CD4-positive, alpha-beta T cell (primary cell): ENCODE measurements at places on chromosomes 4 and X.

DNA sequence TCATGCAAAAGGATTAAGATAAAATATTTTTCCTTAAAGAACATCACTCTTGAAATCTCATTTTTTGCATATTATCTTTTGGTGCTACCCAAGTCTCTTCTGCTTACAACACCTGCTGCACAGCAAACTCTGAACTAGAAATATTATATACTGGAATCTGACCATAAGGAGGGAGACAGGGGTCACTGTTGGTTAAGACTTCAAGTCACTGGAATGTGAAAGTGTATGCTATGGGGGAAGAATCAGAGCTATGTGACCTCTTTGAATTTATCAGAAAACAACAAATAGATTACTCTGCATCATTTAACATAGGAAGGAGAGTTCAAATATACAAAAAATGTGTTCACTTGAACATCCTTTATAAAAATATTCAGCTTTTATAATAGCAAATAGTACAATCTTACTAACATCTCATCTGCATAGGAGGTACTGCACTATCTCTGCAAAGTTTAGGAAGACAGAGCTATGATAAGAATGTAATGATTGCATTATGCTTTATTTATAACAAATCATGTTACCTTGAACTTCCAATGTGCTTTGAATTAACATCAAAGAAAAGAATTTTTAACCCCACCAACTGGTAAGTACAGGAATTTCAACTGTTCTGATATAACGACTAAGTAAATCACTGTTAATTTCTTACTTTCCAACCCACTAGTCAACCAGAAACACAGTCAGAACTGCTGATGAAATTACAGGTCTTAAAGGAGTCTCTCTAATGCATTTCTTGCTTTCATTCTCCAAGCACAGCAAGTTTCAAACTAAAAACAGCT is 69.8 kb downstream of the ZNF827 start:
- DNase-seq, result no peak

- DNase-seq, result no peak
These were observed 12.6 kb downstream of the ANKRD17 start for GRCh38 chr4:73245955-73246354.

DNA sequence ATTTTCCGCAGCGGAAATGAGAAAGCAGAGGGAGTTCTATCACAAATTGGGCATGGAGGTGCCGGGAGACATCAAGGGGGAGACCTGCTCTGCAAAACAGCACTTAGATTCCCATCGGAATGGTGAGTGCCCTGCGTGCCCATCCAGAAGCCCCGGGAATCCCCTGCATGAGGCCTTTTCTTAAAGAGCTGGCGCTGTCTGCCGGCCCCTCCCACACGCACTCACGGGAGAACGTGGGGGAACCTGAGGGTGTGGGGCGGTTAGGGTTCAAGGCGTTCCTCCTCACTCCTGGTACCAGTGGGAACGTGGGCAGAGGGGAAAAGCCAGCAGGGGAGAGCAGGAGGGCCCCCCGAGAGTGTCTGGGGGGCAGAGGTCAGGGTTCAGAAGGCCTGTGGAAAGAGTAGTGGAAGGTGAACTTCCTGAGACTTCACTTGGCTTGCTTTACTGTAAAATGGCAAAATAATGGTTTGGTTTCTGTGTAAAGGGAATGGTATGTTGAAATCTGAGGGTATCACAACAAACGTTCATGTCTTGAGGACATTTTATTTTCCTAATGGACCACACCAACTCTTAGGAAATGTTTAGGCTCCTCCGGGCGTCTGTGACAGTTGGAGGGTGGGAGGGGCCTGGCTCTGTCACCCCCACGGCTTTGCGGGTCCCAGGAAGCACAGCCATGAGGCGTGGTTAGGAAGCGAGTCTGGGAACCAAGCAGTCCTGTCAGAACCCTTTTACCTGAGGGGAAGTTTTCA is 38.0 kb downstream of the PCGF3 start:
- DNase-seq, result no peak

DNA sequence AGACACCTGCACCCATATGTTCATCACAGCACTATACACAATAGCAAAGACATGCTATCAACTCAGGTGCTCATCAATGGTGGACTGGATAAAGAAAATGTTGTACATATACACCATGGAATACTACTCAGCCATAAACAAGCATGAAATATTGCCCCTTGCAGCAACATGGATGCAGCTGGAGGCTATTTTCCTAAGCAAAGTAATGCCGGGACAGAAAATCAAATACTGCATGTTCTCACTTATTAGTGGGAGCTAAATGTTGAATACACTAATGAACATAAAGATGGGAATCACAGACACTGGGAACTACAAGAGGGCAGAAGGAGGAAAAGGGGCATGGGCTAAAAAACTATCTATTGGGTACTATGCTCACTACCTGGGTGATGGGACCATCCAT is 278.5 kb downstream of the GPC3 start:
- no peak for DNase-seq

GRCh38 chr4:38949411-38950051 is 81.9 kb downstream of the FAM114A1 start:
- peak; percentile 84 for DNase-seq

DNA sequence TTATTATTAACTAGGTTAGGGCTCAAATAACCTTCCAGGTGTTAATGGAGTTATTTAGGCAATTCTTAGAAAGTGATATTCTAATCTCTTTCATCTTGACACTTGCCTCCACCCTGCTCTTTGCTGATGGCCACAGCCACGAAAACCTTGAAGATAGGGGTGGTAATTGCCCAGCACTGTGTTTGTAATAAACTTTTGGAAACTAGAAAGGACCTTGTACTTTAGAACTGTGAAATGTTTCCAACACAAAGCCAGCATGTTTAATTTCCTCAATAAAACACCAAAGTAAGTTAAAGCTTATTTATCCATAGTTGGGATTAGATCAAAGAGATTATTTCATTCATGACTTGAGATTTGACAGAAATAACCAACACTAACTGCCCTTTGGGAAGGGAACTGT is 78.3 kb downstream of the MAOA start:
- DNase-seq, result no peak

DNA sequence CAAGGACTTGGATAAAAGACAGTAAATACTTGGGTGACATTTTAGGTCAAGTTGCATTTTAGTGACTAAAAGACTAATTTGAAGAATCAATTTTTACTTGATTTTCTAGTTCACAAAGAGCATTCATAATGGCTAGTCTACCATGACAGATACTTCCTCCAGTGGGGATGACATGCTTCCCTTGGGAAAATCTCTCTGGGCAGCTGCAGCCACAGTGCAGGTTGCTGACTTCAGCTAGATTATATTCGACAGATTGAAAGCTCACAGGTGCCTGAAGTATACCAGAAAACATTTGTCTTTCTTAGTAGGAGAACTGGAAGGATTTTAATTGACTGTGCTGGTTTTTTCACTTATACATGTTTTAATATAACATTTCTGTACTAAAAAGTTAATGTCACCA is 209.6 kb upstream of the MAGEB2 start:
- no peak for DNase-seq

DNA sequence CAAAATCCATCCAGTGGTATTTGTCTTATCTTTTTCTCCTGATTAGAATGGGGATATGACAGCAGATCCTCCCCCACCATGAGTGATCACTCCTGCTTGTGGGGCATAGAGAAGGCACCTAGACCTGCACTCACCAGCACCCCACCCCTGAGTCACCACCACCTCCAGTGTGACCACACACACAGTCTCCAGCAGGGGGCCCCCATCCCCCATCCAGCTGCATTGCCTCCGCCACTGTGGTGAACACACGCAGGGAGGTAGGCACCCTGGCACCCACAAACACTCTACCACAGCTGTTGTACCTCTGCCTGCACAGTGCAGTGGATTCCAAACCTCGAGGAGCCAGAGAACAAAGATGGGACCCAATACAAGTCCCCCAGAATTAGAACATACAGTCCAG is 9.0 kb upstream of the MAGEA8 start:
- peak; percentile 48 for DNase-seq

DNA sequence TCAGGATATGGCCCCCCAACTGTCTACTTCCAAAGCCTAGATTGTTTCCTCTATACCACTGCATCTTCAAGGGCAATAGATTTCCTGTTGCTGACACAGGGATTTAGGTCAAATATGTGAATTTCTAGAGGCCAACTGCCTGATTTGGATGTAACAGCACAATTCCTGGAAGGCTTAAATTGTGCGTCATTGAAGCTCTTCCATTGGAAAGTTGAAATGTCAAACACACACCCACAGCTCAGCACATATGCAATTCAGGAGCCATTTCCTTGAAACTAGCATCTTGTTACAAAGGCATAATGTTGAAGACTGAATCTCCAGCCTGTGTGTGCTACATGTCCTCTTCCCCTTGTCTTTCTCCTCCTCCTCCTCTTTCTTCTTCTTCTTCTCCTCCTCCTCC is 158.6 kb downstream of the STK32B start:
- DNase-seq, result no peak

DNA sequence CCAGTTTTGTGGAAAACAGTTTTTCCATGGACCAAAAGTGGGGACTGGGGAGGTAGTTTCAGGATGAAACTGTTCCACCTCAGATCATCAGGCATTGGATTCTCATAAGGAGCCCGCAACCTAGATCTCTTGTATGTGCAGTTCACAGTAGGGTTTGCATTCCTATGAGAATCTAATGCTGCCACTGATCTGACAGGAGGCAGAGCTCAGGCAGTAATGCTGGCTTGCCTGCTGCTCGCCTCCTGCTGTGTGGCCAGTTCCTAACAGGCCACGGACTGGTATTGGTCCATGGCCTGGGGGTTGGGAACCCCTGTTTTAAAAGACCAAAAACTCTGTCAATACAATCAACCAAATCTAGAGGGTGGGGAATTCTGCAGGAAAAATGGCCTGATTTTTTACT is 100.0 kb upstream of the EOLA2 start:
- no peak for DNase-seq

DNA sequence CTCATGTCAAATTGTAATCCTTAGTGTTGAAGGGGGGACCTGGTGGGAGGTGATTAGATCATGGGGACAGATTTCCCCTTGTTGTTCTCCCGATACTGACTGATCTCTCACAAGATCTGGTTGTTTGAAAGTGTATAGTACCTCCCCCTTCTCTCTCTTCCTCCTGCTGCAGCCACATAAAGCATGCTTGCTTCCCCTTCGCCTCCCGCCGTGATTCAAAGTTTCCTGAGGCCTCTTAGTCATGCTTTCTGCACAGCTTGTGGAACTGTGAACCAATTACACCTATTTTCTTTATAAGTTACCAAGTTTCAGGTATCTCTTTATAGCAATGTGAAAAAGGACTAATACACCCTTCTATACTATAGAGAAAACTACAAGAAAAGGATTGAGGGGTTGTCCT is 1170.5 kb upstream of the AGA start:
- DNase-seq, result no peak

DNA sequence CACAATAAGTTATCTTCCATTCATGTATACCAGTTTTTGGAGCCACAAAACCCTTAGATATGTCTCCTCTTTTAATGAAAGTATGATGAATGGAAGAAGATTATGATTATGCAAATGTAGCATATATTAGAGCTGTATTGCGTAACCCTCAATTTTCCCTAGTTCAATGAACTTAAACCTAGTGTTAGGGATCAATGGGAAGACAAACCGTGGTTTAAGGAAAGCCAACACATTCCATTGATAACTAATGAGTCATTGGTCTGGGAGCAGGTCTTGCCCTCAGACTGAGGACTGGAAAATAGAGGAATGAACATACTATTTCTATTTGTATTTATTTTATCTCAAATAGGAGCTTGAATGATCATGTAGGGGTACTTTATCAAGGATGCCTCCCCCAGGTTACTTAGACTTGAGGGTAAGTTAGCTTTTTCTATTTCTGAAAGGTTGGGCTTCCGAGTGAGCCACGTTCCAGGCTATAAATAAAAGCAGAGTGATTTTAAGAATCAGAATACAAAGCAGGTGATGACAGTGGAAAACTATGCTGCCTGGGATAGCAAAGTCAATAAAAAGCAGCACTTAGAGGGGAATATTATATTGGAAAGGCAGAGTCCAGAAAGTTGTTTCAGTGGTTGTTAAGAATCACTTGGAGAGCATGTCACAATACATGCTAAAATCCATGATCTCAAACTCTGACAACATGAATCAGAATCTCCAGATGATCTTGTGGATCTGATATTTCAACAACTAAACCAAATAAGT is 356.0 kb downstream of the ADAM29 start:
- DNase-seq, result no peak

- DNase-seq, result no peak
These were observed 171.1 kb downstream of the PALLD start for GRCh38 chr4:168667921-168668320.

GRCh38 chrX:73965833-73966232 is 338.1 kb upstream of the ZCCHC13 start:
- DNase-seq, result no peak

GRCh38 chr4:144894573-144894972 is 203.4 kb downstream of the ANAPC10 start:
- no peak for DNase-seq

GRCh38 chr4:271492-272103 is 33.7 kb downstream of the ZNF732 start:
- DNase-seq, result no peak

- DNase-seq, result no peak
These were observed 16.1 kb downstream of the NKX3-2 start for GRCh38 chr4:13527981-13528820.

- DNase-seq, result no peak
These were observed 60.8 kb downstream of the SPCS3 start for GRCh38 chr4:176380352-176381157.

DNA sequence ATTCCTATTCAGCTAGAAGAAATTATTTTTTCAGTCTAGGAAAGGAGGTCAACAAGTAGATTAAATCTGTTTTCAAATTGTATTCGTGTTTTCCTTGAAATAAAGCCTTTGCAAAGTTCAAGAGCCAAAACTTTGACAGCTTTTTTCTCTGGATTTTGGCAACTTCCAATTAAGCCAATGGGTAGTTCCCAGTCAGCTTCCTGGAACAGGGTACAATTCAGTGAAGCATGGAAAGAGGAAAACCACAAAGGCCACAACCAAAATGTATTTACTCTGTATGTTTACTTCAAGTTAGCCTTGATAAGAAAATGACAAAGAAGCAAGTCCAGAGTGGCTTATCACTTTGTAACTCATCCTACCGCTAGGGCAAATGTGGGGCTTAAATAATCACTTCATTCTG is 188.6 kb downstream of the COMMD8 start:
- DNase-seq, result no peak

GRCh38 chr4:140211693-140212092 is 57.7 kb upstream of the MAML3 start:
- no peak for DNase-seq

DNA sequence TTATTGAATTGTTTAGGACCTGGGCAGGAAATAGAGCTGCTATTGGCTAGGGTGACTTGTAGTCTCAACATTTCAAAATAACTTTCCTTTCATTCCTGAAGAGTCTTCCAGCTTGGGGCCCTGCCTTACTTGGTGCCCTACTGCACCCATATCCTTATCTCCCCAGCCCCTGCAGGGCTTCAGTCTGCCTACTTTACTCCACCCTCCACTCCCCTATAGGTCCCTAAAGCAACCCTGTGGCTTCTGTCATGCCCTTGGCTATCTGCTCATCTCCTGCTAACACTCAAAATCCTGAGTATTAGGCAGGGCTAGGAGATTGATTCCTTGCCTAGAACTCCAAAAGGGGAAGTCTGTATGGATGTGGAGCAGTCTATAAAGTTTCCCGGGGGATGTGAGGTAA is 57.6 kb upstream of the PRKG2 start:
- no peak for DNase-seq

GRCh38 chr4:38275331-38276100 is 315.3 kb downstream of the PTTG2 start:
- DNase-seq, result no peak
